ENCODE measurements at places on chromosomes 16 and 17.

DNA sequence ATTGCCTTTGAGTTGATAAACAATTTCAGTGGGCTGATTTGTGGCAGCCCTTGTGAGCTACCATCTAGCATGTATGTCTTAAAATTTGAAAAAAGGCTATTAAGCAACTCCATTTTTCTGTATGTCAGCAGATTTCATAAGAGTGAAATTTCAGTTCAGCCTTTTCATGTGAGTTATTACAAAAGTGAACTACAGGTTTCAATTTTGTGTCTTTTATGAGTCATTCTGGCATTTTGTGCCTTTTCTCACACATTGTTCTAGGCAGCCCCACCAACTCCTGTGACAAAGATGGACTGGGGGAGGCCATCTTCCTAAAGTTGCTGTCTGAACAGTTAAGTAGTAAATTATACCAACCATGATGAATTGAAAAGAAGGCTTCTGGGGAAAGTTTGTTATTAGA, 52.1 kb downstream of the USP10 start:
- no peak for DNase-seq

GRCh38 chr17:41464682-41465081, 2.5 kb downstream of the KRT32 start:
- no peak for DNase-seq

DNA sequence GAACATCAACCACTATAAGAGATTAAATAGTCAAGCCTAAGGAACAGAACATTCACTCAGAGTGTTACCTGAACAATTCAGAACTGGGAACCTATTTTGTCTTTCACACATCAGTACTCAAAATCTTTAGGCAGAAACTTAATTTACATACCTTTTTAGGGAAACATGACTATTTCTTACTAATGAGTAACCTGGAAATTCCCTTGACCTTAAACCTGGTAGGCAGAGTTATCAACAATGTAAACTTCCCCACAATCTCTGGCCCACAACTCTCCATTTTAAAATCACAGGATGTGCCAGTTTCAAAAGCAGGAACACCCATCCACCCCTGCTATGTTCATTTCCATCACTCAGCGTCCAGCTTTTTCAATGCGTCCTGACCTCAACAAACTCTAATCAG, 132.9 kb upstream of the ANKFN1 start:
- DNase-seq: no peak

- no peak for DNase-seq
Observed at GRCh38 chr16:66617728-66618127, 13.2 kb downstream of the CMTM3 start.

DNA sequence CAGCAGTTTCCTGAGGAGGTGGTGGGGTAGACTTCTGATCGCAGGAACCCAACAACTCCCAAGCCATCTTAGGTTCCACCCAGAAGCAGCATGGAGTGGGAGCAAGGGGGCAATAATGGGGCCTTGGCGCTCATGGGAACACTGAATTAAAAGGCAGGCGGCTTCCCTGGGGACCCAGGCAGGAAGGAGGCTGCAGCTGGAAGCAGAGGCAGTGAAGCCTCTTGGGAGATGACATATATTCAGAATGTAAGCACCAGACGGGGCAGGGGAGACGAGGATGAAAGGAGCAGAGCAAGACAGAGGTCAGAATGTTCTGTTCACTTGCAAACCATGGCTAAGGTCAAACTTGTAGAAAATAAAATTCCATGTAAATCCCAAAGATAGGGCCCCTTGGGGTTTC, 2.9 kb downstream of the HIGD1B start:
- no peak for DNase-seq

Data from right renal pelvis (tissue), 4 donors.